ENCODE measurements at places on chromosomes 7 and 10. TPM values are rescaled to one million over a fixed set of nuclear protein-coding genes. Genes with fewer than 3 reads are reported as not detected.

GRCh38 chr10:27072436-27073114 is 27.7 kb downstream of the ANKRD26 start:
- no peak for DNase-seq

DNA sequence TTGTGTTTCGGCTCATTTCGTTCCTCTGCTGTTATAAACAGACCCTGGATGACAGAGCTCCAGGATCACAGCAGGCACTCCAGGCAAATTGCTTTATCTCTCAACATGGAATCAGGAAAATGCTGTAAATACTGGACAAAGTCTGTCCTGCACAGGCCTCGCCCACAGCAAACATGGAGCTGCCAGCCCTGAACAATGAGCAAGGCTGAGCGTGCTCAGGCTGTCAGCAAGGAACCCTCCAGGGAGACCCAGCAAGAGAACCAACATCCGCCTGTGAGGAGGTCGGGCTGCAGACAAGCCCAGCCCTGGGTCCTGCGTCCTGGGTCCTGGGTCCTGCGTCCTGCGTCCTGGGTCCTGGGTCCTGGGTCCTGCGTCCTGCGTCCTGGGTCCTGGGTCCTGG is 180.8 kb downstream of the PTPRN2 start:
- no peak for DNase-seq

DNA sequence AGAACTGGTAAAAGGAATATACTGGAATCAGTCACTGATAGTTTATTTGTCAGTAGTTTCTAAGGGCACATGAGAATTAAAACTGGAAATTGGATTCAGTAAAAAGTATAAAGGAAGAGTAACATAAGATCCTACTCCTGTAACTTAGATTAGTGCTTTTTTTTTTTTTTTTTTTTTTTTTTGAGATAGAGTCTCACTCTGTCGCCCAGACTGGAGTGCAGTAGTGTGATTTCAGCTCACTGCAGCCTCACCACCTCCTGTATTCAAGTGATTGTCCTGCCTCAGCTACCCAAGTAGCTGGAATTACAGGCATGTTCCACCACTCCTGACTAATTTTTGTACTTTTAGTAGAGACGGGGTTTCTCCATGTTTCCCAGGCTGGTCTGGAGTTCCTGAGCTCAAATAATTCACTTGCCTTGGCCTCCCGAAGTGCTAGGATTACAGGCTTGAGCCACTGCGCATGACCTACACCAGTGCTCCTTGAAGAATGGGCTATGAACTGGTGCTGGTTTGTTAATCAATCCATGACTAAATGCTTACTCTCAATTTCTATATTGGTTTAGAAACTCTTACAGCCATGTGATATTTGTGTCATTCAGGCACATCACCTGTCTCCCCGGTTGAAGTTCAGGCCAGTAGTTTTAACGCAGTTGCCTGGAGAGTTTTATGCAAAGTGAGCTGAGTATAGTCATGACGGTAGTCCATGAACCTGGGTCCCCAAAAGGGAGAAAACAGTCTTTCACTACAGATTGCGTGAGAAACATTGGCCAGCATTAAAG is 65.0 kb downstream of the ZEB1 start:
- DNase-seq, result no peak

DNA sequence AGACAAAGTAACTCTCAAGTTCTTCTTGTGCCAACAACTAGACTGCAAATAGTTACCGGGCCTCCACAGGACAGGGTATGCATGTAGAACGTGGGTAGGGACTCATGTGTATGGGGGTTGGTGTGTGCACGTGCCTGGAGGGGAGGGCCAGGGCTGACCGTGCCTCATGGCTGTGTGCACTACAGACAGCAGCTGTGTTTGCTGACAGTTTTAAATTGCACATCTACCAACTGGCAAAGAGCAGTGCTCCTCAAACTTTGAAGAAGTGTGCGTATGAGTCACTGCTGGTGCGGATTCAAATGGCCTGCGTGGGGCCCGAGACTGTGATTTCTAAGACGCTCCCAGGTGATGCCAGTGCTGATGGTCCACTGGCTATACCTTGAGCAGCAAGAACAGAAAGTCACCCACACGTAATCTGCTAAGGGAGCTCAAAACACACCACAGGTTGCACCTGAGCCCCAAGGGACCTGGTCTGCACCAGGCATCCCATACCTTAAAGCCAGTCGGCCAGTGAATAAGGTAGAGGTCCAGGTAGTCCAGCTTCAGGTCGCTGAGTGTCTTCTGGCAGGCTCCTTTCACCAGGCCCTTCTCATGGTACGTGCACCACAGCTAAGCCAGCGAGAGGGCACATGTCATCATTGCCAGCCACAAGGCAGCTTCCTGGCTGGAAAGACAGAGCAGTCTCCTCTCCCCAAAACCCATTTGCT is 8.5 kb downstream of the AKR1B1 start:
- DNase-seq, result no peak

GRCh38 chr10:124414076-124414475 is 4.6 kb downstream of the OAT start:
- no peak for DNase-seq

DNA sequence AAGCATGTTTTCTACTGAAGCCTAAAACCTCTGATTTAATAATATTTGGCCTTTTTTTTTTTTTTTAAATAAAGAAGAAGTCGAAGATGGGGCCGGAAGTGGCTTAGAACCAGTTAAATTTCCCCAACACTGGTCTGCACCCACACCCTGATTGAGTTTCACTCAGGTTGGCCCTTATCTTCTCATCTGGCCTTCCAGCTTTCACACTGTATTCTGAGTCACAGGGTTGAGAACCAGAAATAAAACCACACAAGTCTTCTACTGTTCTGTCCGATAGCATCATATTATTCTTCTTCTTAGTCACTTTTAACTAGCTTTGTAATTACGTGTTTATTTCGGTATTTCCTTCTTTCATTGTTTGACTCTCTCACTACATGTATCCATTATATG is 9.9 kb downstream of the ZNF365 start:
- DNase-seq, result peak; percentile 56

- DNase-seq, result no peak
Measured at GRCh38 chr10:29850371-29850770, 209.0 kb downstream of the JCAD start.

- DNase-seq, result no peak
Measured at GRCh38 chr7:6221340-6222319, 50.8 kb downstream of the CYTH3 start.

DNA sequence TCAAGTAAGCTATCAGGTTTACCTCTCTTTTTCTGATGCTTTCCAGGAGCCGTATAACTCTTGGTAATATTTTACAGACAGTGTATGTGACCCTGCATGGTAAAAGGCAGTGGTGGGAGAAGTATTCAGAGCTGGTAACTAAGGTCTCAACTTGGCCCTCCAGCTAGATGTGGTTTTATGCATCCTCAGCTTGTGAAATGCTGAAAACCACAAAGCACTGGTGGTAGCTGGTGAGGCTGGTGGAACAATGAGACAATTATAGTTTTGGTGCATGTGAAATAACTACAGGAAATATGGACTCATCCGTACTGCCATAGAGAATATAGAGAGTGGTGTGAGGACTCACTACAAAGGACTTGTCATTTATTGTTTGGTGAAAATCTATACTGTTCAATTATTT is 383.0 kb upstream of the PCDH15 start:
- DNase-seq, result no peak

DNA sequence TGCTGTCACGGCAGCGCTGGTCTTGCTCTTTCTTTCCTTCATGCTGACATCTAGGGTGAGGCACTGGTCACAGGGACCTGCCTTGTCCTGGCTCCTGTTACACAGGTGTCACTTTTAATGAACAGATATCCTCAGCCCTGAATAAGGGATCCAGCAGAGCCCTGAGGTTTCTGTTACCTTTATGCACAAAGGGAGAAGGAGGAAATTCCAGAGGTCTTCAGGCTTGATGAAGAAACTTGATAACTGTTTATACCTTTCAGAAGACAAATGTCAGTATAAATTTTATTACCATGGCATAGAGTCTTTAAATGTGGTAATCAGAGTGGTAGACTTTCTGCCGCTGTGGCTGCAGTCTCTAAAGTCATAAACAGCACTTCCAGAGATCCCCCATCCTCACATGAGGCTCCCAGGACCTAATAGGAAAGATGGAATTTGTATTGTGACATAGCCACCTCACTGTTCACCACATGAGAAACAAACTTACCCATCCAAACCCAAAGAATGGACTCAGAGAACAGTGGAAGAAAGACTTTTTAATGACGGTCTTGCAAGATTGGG is 2.7 kb downstream of the LRRC27 start:
- DNase-seq, result no peak

DNA sequence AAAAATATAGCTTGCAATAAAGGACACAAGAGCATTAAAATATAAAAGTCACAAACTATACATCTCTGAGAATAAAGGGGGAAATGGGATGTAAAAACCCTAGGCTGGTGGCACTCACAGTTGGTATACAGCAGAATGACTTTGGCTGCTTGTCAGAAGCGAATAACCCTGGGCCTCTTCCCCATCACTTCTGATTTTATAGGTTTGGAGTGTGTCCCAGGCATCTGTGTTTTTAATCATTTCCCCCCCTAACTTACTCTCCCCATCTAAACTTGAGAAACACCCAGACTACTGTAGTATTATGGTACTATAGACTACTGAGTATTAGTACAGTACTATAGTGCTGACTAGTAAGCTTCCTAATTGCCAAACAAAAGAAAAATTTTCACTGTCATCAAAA is 1.8 kb upstream of the RPA3 start:
- no peak for DNase-seq

CALML5 gene
- total RNA-seq, result not detected

PPA1 gene
- total RNA-seq, result 199 TPM

CUBN gene
- 0.16 TPM for total RNA-seq

CTBP2 gene
- total RNA-seq, result 63.2 TPM
